ENCODE measurements at places on chromosomes 3 and 15.

DNA sequence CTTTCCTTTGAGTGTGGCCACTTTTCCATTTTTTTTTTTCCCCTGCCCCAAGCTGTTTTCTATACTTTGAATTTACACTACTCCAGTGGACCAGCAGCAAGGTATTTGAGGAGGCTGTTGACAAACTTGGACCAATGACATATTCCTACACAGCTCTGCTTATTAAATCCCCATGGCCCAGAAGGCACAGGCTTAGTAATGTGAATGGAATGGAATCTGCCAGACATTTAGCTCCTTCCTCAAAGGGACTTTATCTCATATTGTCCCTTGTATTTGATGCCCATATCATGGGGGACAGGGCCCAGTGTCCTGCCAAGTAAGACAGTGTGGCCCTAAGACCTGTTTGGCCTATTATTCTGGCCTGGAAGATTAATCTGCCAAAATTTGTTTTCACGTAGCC, 107.5 kb downstream of the CHCHD6 start:
- DNase-seq: no peak

GRCh38 chr3:64267721-64268604, 42.7 kb upstream of the PRICKLE2 start:
- DNase-seq: no peak

DNA sequence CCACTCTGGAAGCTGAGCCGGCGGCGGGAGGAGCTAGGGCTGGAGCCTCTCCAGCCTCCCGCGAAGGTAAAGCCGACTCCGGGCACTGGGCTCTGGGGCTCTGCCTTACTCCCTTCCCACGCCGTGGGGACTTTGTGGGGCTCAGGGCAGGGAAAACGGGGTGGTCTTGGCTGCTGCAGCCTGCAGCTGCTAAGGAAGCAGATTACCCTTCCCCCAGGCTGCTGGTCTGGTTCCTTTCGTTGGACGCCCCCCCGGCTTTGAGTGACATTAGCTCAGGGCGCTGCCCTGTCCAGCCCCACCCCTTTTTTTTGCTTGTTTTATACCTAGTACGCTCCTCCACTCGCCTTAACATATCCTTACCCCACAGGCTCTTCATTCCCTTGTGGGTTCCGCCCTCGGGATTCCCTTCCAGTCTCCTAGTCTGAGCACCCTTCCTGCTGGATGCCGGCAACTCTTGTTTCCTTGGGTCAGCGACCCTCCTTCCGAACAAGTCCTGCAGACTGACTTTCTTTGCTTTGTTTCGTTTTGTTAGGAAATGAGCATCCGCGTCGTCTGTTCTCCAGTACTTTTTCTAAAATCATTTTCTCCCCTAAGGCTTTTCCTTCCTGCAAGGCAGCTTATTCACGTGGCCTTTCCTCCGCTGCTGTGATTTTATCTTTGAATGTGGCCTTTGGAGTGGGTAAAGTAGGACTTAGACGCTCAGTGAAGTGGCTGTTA, 551 bp downstream of the DNAJC13 start:
- peak; percentile 93 for DNase-seq

GRCh38 chr3:120326784-120327183, 22.4 kb downstream of the LRRC58 start:
- DNase-seq: no peak

DNA sequence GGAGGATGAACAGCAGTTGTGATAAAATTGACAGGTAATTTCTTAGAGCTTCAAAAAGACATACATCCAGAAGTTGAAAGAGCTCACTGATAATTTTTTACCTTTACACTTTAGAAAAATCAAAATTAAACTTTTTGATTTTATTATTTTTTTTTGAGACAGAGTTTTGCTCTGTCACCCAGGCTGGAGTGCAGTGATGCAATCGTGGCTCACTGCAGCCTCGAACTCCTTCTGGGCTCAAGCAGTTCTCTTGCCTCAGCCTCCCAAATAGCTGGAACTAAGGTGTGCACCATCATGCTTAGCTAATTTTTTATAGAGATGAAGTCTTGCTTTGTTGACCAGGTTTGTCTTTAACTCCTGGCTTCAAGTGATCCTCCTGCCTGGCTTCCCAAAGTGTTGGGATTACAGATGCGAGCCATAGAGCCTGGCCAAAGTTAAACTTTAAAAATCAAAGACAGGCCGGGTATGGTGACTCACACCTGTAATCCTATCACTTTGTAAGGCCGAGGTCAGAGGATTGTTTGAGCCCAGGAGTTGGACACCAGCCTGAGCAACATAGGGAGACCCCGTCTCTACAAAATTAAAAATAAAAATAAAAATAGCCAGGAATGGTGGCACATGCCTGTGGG, 21.7 kb downstream of the PLA2G4F start:
- no peak for DNase-seq

GRCh38 chr3:155101398-155101797, 21.3 kb downstream of the MME start:
- no peak for DNase-seq

DNA sequence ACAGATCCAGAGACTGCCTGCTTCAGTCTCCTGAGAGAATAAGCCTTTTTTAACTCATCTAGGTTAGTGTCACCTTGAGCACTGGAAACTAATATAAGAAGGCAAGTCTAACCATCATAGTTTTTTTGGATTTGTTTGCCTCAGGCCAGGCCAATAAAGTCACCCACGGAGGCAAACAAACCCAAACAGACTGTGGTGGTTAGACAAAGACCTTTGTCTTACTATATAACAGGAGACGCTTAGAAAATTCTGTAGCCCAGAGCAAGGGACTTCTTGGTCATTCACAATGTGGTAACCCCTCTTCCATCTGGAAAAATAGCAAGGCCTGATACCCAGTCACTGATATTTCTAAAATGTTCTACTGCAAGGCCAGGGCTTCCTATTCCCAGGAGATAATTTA, 45.3 kb upstream of the PPP2R3A start:
- no peak for DNase-seq

- DNase-seq: peak; percentile 76
Measured at GRCh38 chr3:39267631-39268548, 11.9 kb downstream of the CX3CR1 start.

- peak; percentile 10 for DNase-seq
Measured at GRCh38 chr3:70737666-70738290, 425.3 kb upstream of the MDFIC2 start.

- DNase-seq: peak; percentile 63
Measured at GRCh38 chr3:15861163-15861562, 63.4 kb upstream of the ANKRD28 start.

- DNase-seq: no peak
Measured at GRCh38 chr3:166201476-166201875, 364.3 kb upstream of the BCHE start.

- no peak for DNase-seq
Measured at GRCh38 chr15:39513936-39514335, 66.9 kb upstream of the THBS1 start.
